ENCODE measurements at places on chromosomes 1 and 21.
A peak's percentile ranks its signal among the peaks of the same experiment; 100 is the strongest.

DNA sequence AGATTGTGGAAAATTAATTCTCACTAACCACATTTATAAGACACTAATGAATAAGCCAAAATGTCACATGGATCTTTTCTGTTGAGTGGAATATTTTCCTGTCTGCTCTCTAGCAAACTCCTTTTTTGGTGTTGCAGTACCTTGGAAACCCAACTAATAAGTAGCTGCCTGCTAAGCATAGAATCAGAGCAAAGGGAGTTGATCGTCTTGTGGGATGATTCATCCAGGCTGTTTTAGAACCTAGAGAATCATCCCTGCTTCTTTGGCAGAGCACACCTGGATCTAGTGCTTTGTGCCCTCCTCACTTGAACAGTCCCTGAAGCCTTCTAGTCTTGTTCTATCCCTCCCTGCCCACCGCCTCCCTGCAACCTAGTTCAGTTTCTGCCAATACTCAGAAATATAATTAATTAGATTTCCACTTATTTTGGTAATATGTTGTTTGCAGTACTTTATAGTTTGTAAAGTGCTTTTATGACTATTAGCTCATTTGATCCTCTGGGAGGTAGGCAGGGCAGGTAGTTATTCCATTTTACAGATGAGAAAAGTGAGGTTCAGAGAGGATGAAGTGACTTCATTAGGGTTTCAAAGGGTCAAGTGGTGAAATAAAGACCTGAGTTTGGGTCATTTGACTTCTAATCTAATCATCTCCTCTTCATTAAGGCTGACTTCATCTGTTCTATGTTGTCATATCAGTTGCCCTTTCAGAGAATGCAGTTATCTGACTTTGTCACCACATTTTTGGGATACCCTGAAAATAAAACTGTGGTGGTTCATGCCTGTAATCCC, 2.5 kb downstream of the AGO4 start:
- DNase-seq, result peak; percentile 37

DNA sequence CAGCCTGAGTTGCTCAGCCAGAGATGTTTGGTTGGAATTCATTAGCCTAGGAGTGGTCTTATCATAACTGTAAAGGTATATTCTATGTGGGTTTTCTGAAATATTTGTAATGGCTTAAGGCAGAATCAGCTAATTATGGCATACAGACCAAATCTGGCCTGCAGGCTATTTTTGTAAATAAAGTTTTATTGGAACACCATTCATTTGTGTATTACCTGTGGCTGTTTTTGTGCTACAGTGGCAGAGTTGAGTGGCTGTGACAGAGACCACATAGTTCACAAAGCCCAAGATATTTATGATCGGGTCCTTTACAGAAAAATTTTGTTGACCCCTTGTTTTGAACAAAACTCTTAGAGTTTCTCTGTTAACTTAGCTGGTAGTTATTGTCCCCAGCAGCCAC, 7.4 kb upstream of the DDOST start:
- no peak for DNase-seq

GRCh38 chr1:73097917-73098316, 815.6 kb upstream of the NEGR1 start:
- no peak for DNase-seq

GRCh38 chr21:25931765-25932164, 197.0 kb downstream of the GABPA start:
- no peak for DNase-seq

DNA sequence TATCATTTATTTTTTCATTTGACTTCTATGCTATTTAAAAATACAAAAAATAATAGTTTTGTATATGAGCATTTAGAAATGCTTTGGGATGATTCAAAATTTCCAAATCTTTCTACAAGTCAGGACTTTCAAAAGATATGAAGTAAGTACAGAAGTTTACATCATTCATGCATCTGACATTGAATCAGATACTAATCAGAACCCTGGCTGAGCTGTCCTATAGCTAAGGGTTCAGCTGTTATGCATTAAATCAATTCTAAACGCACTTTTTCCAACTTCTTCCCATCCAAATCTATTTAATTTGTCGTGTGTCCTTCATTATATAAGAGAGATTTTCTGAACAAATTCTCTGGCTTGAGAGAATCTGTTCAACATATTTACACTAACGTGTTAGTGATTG, 779.4 kb downstream of the LTN1 start:
- DNase-seq, result no peak

GRCh38 chr1:58618303-58618702, 41.3 kb upstream of the TACSTD2 start:
- peak; percentile 96 for DNase-seq

- peak; percentile 11 for DNase-seq
These were observed at the start of gene PCP4 for GRCh38 chr21:39867198-39867650. TSS of gene PCP4 (plus strand) at chr21:39867438. CDS start at chr21:39867502, 64 bp downstream.

- DNase-seq, result no peak
These were observed 107.3 kb downstream of the NMNAT2 start for GRCh38 chr1:183310753-183311479.

- DNase-seq, result no peak
These were observed 7.8 kb upstream of the LRRC47 start for GRCh38 chr1:3803905-3804626.

DNA sequence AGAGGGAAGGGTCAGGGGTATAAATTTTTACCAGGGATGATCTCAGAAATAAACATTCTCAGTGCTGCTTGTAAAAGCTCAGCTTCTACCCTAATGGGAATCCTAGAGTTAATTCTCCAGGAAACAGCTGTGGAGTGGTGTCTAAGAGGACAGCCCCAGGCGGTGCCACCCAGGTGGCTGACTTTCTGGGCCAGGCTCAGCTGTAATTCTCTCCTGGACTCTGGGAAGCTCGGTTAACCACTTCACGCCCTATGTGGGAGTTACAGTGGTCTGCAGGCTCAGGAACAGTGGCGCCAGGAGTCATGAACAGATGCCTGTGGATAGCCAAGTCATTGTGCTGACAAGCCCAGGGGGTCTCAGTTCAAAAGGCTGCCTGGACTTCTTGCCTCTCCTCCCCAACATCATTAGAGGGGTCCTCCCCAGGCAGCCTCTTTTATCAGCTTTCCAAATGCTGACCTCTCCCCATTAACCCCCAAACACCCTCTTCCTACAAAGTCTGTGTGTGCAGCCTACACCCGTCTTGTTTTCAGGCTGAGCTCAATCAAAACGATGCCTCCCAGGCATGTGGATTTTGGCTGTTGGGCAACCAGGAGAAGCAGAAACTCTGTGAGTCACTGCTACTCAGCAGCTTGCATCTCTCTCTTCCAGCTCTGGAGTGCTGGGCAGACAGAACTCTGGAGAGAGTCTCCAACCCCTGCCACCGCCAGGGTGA, 1.2 kb downstream of the HHIPL2 start:
- DNase-seq, result peak; percentile 82

DNA sequence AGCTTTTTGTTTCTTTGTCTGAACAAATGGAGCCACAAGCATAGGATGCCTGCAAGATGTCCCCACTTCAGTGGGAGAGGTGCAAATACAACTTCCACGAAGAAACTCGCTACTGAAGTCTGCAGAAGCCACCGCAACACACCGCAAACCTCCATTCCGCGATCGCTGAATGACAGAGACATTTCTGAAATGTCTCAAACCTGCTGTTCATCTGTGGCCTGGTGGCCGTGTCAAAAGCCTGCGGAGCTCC, 1.0 kb downstream of the TP53BP2 start:
- DNase-seq, result no peak

- DNase-seq, result peak; percentile 92
These were observed 124.6 kb upstream of the ZNF648 start for GRCh38 chr1:182185842-182186756.

DNA sequence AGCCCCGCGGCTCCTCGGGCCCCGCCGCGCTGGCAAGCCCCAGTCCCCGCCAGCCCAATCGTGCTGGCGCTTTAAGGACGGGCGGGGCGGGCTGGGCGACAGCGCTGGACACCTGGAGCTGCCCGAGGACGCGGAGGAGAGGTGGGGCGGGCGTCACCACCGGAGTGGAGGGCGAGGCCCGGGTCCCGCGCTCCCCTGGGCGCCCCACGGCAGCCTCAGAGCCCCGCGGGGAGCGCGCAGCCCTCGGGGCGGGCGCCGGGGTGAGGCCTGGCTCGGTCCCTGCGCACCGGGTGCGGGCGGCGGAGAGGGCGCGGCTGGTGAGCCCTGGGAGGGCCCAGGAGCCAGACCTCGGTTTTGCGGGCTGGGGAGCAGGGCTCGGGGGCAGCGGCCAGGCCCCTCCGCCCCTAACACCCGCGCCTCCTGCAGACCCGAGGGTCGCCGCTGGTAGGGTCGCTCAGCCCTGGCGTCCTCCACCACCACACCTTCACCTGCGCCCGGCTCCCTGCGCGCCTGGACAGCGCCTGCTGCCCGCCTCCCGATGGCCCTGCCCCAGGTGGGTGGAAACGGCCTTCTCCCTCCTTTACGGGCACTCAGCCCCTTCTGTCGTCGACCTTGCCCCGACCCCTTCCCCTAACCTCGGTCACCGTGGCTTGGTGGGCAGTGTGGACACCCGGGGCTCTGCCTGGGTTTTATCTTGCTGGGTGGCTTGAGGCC, at the start of gene TMEM61:
Gene TMEM61 (plus strand): TSS at position 101 of the 714 bp plus-strand sequence. CDS start 438 bp downstream, at position 539.
- no peak for DNase-seq

GRCh38 chr1:55650444-55650843, 435.3 kb upstream of the USP24 start:
- DNase-seq, result peak; percentile 44

- DNase-seq, result no peak
These were observed 8.8 kb downstream of the SDC3 start for GRCh38 chr1:30899577-30900389.

- DNase-seq, result peak; percentile 91
These were observed at the start of gene FCRLA for GRCh38 chr1:161706482-161707347. TSS of gene FCRLA (plus strand) at chr1:161707229. CDS start at chr1:161707265, 36 bp downstream.

GRCh38 chr1:152622803-152623202, at the start of gene LCE3A:
TSS of gene LCE3A (minus strand) at chr1:152623103. CDS start at chr1:152623103, 0 bp downstream.
- no peak for DNase-seq

- DNase-seq, result no peak
These were observed 11.5 kb downstream of the ATP2B4 start for GRCh38 chr1:203638103-203638475.

GRCh38 chr1:42933610-42934491, 24.8 kb downstream of the SLC2A1 start:
- no peak for DNase-seq

DNA sequence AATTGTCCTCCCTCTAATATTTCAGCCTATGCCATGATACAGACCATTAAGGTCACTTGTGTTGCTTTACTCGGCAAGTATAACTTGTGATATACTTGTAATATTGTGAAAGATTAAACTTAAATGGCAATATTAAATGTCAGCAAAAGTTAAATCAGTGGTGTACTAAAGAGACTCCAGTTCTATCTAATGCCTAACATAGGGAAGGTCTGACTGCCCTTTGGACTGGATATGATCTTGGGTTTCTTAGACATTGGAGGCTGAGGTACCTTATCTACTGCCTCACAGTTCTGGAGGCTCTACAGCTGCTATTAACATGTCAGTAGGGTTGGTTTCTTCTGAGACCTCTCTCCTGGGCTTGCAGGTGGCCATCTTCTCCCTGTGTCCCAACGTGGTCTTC, 89.9 kb downstream of the MT1HL1 start:
- DNase-seq, result no peak

DNA sequence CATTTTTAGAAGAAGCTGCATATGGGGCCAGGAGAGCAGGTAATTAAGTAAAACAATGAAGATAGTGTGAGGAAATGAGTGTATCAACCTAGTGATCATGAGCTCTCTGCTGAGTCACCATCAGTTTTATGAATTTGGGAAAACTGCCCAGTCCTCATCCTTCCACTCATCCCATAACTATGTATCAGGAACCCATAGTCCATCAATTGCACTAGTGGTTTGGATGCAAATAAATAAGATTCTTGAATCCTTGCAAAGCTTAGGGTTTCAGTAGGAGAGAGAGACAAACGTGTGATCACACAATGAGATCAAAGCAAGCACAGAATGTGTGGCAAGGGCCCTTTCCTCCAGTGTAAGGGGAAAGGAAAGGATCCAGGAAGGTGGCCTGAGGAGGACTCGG, 145.6 kb downstream of the ZZZ3 start:
- DNase-seq, result peak; percentile 98

DNA sequence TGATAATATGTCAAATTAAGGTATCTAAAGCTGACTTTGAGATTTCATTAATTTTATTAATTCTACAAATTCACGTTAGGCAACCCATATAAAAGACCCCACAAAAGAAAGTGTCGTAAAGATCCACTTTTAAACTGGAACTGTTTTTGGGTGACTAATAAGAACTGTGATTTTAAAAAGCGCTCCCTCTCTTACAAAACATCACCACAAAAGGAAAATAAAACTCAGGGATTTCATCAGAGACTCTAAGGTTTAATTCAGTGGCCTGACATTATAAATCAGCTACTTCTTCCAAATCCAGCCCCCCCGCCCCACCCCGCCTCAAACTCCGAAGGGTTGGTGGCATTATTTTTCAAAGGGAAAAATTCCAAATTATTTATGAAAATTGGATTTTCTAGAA, 2.7 kb downstream of the COL24A1 start:
- peak; percentile 44 for DNase-seq
